Brain microvascular endothelial cell (primary cell): ENCODE measurements at places on chromosomes 11 and 22.

GRCh38 chr11:131691181-131692041, 321.0 kb downstream of the NTM start:
- no peak for DNase-seq

DNA sequence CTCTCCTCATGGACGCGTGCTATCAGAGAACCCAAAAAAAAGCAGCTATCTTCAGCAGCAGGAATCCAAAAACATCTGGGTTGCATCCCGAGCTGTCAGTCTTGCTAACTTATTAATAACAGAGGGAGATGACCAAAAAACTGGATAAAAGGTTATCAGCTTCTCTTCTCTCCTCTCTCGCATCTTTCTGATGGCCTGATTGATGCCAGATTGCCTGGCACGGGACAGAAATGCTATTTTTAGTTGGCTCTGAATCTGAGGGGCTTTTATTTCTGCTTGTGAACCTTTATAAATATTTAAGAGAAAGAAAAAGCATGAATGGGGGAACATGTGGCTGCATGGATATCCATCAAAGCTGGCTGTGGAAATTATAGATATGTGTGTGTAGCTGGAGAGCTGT, 230.3 kb downstream of the ETS1 start:
- DNase-seq = no peak

GRCh38 chr11:103729617-103730016, 306.8 kb upstream of the DDI1 start:
- no peak for DNase-seq

GRCh38 chr11:111764621-111765020, 1.6 kb downstream of the PPP2R1B start:
- no peak for DNase-seq

- no peak for DNase-seq
Observed at GRCh38 chr22:25961699-25962098, 207.6 kb upstream of the SEZ6L start.
